ENCODE measurements at places on chromosomes 5 and 9.

DNA sequence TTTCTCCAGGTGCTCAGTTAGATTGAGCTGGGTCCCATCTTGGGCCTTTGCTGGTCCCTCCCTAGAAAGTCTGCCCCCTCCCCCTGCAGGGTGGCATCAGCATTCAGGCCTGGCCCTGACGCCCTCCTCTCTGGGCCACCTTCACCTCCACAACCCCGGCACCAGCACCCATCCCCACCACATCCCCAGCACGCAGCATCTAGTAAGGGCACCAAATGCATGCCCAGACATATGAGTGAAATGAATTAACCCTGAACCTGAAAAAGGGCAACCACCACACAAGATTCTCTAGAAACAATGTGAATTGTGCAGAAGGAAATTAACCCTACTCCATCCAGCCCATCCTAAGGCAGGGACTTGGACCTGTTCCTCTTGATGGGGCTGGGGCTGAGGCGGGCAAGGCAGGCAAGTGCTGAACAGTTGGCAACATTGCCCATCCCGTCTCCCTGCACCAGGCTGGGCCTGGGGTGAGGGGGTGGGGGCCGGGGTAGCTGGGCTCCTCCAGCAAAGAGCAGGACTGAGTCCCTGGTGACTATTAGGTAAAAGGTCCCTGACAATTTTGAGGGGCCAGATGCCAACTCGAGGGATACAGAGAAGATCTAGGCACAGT lies 125.9 kb downstream of the KCNIP1 start:
- no peak for DNase-seq

DNA sequence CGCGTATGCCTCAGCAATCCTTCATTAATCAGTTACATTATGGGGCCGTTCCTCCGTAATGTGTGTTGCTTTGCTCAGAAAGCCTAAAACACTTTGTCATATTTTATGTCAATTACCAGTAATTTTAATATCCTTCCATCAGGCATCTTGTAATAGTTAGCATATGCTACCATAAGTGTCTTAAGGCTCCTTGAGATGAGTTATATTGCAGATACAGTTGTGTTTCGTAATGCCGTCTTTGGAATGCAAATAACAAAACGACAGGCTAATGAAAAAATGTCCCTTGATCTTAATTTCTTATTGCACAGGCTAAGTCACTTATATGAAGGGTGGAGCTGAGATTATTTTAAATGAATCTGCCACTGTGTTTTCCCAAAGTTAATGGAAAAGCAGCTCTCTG lies 50.5 kb downstream of the TBCA start:
- DNase-seq, result no peak

GRCh38 chr5:1540831-1541701 lies 17.3 kb upstream of the LPCAT1 start:
- no peak for DNase-seq

- no peak for DNase-seq
Measured at GRCh38 chr5:116573702-116574366, 789 bp downstream of the SEMA6A start.

DNA sequence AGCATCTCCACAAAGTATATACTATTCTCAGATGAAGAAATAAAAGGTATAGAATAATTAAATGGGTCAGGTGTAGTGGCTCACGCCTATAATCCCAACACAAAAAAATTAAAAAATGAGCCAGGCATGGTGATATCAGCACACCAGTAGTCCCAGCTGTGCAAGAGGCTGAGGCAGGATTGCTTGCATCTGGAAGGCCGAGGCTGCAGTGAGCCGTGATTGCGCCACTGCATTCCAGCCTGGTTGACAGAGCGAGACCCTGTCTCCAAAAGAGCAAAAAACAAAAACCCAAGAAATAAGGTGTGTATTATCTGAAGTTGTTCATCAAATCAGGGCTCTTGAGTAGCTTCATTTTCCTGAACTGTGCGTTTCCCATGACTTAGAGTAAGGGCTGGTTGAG lies 83.2 kb upstream of the MYO10 start:
- DNase-seq, result no peak

DNA sequence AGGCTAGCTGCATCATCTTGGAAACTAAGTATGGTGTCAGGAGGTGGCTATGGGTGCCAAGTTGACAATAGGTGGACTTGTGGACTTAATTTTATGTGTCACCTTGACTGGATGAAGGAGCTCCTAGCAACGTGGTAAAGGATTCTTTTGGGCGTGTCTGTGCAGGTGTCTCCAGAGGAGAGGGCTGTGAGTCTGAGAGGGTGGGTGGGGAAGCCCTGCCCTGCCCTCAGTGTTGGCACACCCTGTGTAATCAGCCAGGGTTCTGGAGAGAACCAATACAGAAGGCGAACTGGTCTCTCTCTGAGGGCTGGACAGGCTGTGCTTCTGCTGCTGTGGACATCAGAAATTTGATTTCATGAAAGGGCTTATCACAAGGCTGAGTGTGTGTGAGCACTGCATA lies 61.0 kb downstream of the GTF3C4 start:
- no peak for DNase-seq

DNA sequence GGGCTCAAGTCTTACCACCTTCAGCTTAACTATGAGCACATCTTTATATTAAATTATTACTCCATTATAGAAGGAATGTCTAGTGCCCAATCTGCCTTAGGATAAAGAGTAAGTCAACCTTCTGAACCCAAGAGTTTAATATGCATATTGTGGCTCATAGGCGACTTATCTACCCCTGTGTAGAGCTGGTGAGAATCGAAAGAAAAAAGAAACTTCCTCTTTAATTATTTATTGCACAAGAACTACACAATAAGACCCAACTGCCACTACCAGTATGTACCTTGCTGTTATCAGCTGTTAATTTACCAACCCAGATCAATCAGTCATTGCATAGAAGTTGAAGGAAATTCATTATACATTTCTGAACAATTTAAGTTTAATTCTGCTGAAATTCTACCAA lies 329.1 kb upstream of the SLC24A2 start:
- no peak for DNase-seq

DNA sequence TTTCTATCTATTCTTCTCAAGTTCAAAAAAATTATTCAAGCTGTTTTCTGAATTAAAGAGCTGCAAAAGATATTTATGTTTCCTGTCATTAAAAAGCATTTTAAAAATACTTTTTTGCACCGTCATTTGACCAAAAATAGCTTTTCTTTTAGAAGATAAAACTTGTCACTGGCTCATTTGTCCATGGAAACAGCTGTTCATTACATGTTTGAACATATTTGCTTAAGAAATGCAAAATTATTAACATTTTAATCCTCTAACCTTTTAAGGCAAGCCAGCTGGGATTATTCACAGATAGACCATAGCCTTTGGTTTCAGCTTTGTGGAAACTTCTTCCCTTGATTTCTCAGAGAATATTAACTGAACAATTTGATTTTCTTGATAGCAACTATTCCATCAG lies 393.9 kb downstream of the TUSC1 start:
- DNase-seq, result no peak

- DNase-seq, result no peak
Measured at GRCh38 chr5:79255786-79256557, 20.0 kb downstream of the JMY start.

GRCh38 chr5:135398855-135399793 lies at the start of gene MACROH2A1:
TSS of gene MACROH2A1 (minus strand) at chr5:135399231. CDS start at chr5:135389093, 10,138 bp downstream.
- peak; percentile 61 for DNase-seq

DNA sequence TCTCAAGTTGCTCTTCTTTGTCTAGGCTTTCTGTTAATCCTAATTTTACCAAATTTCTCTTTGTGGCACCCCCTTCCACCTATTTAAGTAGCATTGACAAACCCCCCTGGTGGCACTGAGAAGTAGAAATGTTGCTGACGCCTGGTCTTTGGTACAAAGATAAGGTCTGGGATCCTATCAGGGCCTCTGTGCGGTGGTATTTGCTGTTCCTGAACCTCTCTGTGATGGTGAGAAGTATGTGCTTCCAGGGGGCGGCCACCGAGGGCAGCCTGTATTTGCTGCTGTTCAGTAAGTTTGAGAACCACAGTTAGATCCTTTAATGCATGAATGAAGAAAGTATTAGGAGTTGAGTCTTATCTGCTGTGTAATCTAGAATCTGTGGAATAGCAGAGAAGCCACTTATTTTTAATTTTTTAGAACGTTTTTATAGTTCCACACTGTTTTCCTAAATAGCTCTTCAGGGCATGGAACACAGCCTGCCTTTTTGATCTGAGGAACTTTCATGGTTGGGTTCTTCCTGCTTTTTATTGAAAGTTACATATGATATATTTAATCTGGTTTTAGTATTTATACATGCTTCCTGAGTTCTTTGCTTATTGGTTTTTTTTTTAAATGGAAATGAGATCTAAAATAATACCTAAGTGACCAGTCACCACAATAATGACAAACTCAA lies 124.2 kb downstream of the TRIO start:
- DNase-seq, result no peak

- DNase-seq, result no peak
Measured at GRCh38 chr5:110342683-110343082, 383.8 kb downstream of the TMEM232 start.

GRCh38 chr5:141510850-141511601 lies 22.1 kb downstream of the PCDHGC5 start:
- DNase-seq, result no peak

GRCh38 chr5:149053072-149053695 lies 9.7 kb downstream of the SH3TC2 start:
- no peak for DNase-seq

DNA sequence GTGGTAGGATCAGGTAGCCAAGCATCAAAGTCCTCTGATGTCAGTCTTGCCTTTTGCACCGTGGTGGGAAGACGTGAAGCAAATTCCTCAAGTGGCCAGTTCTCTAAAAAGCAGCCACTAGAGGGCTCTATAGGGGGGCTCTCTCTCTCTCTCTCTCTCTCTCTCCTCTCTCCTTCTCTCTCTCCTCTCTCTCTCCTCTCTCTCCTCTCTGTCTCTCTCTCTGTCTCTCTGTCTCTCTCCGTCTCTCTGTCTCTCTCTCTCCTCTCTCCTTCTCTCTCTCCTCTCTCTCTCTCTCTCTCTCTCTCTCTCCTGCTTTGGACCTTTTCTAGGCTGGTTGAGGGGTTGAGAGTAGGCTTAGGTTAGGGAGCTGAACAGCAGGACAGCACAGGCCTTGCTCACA lies 13.9 kb upstream of the OSMR start:
- no peak for DNase-seq

Measured in stimulated activated CD8-positive, alpha-beta memory T cell treated with anti-CD3 and anti-CD28 coated beads, Interleukin-2, amount 100 ng/mL, for 1 hour (primary cell).